GM04503 (cell line): ENCODE measurements at places on chromosomes 4 and X.
A peak's percentile ranks its signal among the peaks of the same experiment; 100 is the strongest.

DNA sequence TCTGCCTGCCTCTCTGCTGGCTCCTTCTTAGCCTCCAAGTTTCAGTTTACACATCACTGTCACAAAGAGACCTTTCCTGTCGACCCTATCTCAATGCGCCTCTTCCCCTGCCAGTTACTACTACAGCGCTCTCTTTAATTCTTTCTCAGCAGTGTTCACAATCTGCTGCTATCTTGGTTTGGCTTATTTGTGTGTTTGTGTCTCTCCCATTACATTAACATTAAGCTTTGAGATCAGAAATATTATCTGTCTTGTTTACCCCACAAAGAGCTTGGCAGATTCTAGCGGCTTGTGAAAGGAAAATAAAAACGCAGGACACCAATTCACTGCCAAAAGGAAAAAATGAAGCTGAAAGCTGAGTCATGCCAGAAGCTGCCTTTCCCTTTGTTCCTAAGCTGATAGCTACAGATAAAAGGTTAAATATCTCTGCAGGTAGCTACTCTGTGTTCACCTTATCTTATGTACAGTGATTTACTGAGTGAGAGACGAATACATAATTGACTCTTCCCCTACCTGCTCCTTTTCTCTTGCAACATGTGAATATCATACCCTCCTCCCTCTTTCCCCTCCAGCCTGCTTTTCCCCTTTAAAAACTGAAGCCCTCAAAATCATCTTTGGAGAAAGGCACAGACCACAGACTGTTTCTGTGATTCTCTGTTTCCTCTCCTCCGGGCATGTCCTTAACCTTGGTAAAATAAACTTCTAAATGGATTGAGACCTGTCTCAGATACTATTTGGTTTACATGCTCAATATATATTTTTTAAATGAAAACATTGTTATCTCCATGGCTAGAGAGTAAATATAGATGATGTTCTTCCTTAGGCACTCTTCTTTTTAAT, 19.3 kb upstream of the SLC9A7 start:
- no peak for DNase-seq

- peak; percentile 83 for DNase-seq
Measured at GRCh38 chr4:100510551-100510950, 7.3 kb downstream of the EMCN start.

DNA sequence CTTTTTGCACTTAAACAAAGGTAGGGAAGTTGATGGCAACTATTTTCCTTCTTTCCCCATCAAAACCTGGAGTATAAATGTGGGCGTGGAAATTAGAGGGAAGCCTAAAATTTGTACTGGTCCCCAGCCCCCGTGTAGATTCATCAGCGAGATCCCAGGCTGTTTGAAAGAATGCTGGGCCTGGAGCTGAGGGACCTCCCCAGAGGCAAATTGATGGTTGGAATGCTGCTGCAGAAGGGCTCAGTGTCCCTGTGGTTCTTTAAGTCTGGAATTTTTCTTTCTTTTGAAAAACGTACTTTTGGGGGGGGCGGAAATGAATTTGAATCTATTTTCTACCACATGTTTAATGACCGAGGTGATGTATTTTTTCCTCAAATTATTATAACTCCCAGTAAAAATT, 197.2 kb downstream of the CBR4 start:
- no peak for DNase-seq

GRCh38 chrX:139538907-139539790, 8.6 kb downstream of the F9 start:
- DNase-seq: no peak

DNA sequence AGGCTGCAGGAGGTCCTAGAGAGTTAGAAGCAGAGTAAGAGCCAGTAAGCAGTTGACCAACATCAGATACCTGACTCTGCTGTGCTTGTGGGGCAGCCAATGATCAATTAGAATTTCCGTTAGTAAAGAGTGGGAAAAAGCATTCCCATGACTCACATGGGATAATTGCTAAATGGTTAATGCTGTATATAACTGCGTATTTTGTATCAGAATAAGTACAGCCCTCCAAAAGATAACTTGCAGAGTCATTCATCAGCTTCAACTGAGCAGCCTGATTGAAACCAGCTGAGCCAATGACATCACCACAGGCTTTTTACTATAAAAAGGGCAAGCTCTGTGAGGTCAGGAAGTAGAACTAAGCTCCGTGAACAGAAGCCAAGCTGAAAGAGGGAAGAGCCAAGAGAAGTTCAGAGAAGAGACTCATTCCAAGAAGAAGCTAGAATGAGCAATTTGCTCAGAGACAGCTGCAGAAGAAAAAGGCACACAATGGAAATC, 67.9 kb downstream of the PPP3CA start:
- peak; percentile 95 for DNase-seq
